Psoas muscle (tissue), 8 donors: ENCODE measurements at places on chromosomes 4 and X. TPM values are rescaled to one million over a fixed set of nuclear protein-coding genes. Genes with fewer than 3 reads are reported as not detected.

DNA sequence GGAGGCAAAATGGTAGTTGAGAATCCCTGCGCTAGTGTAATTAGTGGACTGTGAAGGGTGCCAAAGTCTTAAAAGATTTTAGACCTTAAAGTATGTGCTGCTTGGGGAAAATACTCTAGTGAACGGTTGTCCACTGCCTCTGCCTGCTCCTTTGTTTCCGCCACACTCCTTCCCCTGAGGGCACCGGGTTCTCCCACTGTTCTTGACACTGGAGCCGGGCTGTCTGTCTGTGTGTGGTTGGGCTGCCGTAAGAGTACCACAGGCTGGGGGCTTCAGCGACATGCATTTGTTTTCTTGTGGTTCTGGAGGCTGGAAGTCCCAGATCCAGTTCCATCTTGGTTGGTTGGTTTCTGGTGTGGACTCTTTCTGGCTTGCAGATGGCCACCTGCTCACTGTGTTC lies 76.2 kb downstream of the CLDN34 start:
- H3K27ac ChIP-seq, result no peak overlapping the region
- no peak for DNase-seq
- no peaks in the 10 kb centered on the region for H3K36me3 ChIP-seq

DNA sequence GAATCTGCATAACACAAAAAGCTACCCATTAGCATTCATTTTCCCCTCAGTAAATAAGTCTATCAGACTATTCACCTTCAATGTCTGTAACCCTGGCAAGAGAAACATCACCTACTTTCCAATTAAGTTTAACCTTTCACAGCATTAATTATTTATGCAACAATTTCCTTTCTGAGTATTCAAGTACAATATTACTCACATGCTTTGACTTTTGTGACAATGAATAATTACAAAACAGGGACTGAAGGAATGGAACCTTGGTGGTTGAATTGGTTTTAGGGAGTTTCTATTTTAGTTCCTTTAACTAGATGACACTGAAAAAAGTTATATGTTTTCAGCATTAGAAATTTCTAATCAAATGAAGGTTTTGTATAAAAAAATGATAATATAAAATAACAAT lies 932.3 kb upstream of the EPHA5 start:
- H3K27me3 ChIP-seq, result no peaks in the 10 kb centered on the region
- H3K4me1 ChIP-seq, result no peaks in the 10 kb centered on the region
- H3K4me3 ChIP-seq, result no peak overlapping the region
- no peaks in the 10 kb centered on the region for H3K36me3 ChIP-seq
- DNase-seq, result no peak

DNA sequence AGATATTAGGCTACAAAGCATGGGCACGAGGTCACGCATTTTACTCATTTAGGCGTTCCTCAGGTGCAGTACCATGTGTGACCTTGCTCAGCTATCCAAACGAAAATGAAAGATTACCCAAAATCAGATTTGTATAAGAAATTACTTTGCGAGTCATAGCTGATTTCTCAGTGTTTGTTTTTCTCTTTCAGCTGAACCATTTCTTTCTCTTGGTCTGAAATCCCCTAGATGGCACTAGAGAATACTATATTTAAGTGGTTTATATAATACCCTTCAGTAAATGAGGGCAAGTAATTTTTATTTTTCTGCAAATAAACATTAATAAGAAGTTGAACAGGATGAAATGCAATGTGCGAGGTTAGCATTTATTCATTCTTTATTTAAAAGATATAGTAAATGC lies 496.6 kb downstream of the STIM2 start:
- no peak overlapping the region for H3K4me3 ChIP-seq
- no peak for DNase-seq
- no peak overlapping the region for H3K27ac ChIP-seq
- H3K36me3 ChIP-seq, result no peaks in the 10 kb centered on the region
- no peaks in the 10 kb centered on the region for H3K4me1 ChIP-seq
- no peaks in the 10 kb centered on the region for H3K27me3 ChIP-seq

- H3K4me3 ChIP-seq, result no peak overlapping the region
- H3K27me3 ChIP-seq, result no peaks in the 10 kb centered on the region
- no peaks in the 10 kb centered on the region for H3K36me3 ChIP-seq
- no peak overlapping the region for H3K27ac ChIP-seq
- DNase-seq, result no peak
Measured at GRCh38 chr4:111214371-111214770, 591.5 kb upstream of the PITX2 start.

- no peak overlapping the region for H3K27ac ChIP-seq
- no peaks in the 10 kb centered on the region for H3K36me3 ChIP-seq
- H3K4me1 ChIP-seq, result no peaks in the 10 kb centered on the region
- no peak overlapping the region for H3K4me3 ChIP-seq
Measured at GRCh38 chr4:159937595-159937994, 834.7 kb downstream of the RAPGEF2 start.

Gene FAT1
- total RNA-seq, result 11.5 TPM

Gene IL15
- total RNA-seq, result 1.4 TPM

Gene MAP9
- 0.52 TPM for total RNA-seq
